CD8-positive, alpha-beta T cell (primary cell): ENCODE measurements at places on chromosomes 2 and 18. TPM values are rescaled to one million over a fixed set of nuclear protein-coding genes. Genes with fewer than 3 reads are reported as not detected.
A peak's percentile ranks its signal among the peaks of the same experiment; 100 is the strongest.

Gene CD8B2
- 4.4 TPM for total RNA-seq

Gene TUBA4B
- total RNA-seq = not detected

Gene ADAM17
- total RNA-seq = 20.0 TPM

Gene DLX1
- not detected for total RNA-seq

Gene OR6B2
- not detected for total RNA-seq

Gene TMEM247
- not detected for total RNA-seq

Gene ATP6V1B1
- total RNA-seq = not detected

GRCh38 chr2:200486529-200486928, 23.3 kb downstream of the KCTD18 start:
- DNase-seq = no peak

GRCh38 chr2:216341121-216341520, 31.2 kb downstream of the MARCHF4 start:
- no peak for DNase-seq

DNA sequence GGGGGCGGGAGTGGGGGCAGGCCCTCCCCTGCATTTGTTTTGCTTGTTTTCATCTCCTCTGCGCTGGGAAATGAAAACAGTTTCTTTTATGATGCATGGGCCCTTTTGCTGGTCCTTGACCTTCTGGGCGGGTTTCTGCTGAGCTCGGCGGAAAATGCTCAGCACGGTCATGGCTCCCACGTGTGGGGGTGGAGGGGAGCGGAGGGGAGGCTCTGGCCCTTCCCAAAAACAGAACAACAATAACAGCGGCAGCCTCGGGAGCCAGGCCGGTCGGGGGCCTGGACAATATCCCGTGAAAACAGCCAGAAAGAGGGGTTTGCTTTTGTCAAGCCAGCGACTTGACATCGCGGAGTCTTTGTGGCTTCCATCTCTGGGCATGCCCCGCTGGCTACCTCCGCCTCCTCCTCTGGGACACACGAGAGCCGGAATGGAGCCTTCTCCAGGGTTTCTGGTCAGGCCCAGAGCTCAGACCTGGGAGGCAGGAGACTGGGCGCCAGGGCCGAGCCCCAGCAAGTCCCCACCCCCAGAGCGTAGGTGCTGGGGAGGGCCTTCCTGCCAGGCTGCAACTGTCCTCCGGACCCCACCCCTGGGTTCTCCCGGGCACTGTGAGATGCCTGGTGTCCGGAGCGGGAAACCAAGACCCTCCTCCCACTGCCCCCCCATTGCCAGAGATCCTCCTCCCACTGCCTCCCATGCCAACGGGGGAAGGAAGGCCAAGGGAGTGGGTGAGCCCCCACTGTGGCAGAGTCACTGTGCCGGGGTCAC, 35.9 kb upstream of the SNED1 start:
- DNase-seq = peak; percentile 3

DNA sequence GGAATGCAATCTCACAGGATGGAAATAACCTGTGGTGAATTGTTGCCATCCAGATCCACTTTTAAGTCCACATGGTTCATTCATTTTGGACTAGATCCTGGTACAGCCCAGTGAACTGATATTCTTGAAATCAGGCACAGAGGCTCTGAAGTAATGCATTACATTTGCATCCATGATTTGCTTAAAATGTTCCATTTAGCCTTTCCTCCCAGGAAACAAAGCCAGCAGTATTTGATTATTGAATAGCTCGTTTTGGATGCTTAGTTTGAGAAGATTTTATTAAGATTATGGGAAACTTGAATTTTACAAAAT, 995.8 kb upstream of the CDH2 start:
- no peak for DNase-seq

- no peak for DNase-seq
These were observed 47.7 kb upstream of the YWHAQ start for GRCh38 chr2:9678544-9678943.
